ENCODE measurements at places on chromosomes 7 and 10.
A peak's percentile ranks its signal among the peaks of the same experiment; 100 is the strongest.

GRCh38 chr7:82348251-82348650 is 95.3 kb downstream of the CACNA2D1 start:
- DNase-seq = no peak

GRCh38 chr10:10804998-10805740 is 212.5 kb upstream of the CELF2 start:
- DNase-seq = no peak

GRCh38 chr10:25383686-25384085 is 208.9 kb downstream of the GPR158 start:
- DNase-seq = no peak

GRCh38 chr7:91416155-91416865 is 152.1 kb downstream of the FZD1 start:
- no peak for DNase-seq

GRCh38 chr10:130353928-130354572 is 217.9 kb downstream of the GLRX3 start:
- DNase-seq = no peak

GRCh38 chr10:44422153-44422552 is 37.3 kb upstream of the CXCL12 start:
- no peak for DNase-seq

DNA sequence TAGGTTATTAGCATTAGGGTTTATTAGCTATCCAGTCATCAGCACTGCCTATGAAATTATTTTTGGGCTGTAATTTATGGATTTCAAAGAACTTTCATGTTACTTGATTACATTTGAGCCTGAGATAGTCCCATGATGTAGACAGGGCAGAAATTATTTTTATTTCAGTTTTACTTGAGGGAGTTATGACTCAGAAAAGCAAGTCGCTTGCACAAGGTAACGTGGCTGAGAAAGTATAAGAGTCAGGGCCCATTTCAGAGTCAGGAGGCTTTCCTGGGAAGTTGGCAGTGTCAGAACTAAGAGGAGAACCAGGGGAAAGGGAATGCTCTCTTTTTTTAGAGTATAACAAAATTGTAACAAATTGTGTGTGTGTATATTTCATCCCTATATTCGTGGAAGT is 16.5 kb downstream of the GATA3 start:
- DNase-seq = no peak

DNA sequence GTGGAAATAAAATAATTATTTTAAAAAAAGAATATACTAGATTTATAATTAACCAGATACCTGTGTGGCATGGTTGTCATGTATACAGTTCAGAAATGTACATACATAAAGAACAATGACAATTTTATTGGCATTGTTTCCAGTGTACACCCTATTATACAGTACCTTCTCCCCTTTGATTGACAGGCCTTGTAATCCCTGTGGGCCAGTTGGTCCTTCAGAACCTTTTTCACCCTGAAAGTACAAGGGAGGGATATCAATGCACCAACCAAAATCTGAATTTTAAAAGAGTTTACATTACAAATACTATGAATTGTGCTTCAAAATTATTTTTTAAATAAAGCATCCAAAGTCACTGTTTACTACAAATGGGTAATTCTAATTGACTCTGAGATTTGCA is 61.2 kb downstream of the COL28A1 start:
- DNase-seq = no peak

DNA sequence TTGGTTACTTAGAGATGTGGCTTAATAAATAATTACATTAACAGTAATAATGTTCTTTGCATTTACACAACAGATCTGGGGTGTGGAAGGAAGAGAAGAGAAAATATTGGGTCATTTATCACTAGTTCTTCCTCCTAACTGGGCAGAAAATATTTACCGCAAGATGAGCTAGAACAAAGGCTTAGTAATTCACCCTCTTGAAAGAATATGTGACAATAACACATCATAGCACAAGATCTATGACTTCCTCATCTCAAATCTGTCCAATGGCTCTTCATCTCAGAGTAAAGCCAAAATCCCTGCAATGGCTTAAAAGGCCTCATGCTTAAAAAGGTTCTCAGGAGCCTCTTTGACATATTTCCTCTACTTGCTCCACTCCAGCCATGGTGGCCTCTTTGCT is 178.6 kb downstream of the ZNF438 start:
- no peak for DNase-seq

GRCh38 chr10:80700252-80700651 is 162.6 kb downstream of the SH2D4B start:
- no peak for DNase-seq

GRCh38 chr7:86130268-86130667 is 513.4 kb upstream of the GRM3 start:
- DNase-seq = no peak

DNA sequence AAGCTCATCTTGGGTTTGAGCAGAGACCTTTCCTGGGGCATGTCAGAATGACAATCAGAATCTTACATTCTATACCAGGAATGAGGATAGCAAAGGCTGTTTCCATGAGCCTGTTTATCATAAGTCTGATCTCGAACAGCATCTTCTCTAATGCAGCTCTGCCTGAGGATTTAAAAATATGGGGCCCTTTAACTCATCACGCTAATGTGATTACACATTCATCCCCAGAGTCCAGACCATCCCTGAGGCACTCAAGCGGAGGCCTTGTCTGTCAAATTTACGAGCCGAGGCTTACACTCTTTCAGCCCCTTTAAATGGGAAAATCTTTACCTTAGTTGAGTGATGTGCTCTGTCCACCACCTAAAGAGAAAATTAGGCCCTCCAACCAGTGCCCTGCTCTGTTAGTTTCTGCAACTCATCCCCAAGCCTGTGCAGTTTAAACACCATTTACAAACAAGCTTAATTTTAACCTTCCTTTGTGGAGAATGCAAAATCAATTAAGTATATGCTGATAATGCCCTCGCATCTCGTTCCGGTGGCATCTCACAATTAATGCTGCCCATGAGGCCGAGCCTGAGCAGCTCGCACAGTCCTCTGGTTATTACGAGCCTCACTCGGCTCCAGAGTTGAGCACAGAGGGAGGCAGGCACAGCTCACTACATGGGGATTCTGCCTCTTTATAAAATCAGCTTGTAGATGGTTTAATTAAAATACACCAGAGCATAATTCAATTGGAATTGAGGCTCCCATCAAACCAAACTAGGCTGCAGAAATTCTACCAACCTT is 16.0 kb downstream of the CHST15 start:
- no peak for DNase-seq

DNA sequence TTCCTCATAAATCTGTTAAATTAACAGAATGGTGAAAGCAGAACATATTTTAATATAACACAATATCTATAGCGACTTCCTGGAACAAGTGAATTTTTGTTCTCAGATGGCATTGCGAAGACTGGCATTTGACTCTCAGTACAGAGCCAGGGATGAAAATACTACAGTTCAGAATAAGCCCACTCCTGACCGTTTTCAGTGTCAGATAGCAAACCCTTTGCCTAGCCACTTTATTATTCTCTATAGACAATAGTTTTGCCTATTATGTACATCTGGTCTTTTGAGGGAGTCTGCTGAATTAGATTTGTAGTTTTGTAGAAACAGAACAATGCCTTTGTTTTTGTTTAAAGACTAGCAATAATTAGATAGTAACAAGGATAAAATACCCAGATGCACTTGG is 2.3 kb downstream of the MINPP1 start:
- no peak for DNase-seq

DNA sequence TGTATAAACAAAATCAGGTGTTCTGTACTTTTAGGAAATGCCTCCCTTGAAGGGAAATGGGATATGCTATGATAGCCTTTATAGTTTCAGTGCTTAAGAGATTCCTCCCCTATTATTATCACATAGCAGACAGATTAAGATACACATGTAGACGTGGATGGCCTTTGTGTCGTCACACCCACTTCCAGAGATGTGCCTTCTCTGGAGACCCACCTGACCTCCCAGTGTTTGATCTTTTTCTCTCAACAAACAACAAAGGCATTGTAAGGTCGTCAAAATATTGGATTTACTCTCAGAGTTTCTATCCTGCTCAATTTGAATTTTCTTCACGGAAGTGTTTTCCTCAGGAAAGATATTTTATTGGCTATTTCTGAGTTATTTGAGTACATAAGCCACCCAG is 25.7 kb upstream of the C1GALT1 start:
- DNase-seq = no peak

DNA sequence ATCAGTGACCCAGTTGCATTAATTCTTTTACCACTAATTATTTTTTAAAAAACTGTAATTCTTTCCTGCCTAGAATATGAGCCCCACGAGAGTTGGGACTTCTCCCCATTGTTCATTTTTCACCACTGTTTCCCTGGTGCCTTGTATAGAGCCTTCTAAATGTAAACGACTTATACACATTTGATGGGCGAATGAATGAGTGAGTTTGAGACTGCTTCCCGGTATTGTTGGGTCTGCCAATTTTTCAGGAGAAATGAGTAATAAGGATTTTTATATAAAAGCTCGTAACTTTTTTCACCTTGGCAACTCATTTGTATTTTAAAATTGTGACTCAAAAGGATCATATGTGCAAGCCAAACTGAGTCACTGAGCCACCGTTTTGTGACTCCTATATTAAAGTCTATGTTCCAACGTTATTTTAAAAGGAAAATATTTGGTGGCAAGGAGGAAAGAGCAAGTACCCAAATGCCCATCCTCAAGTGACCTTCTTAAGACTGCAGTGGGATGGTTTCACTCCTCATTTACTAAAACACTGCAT is 621.3 kb downstream of the KCNMA1 start:
- DNase-seq = no peak

- no peak for DNase-seq
These were observed 14.6 kb upstream of the AZGP1 start for GRCh38 chr7:99990460-99990852.

DNA sequence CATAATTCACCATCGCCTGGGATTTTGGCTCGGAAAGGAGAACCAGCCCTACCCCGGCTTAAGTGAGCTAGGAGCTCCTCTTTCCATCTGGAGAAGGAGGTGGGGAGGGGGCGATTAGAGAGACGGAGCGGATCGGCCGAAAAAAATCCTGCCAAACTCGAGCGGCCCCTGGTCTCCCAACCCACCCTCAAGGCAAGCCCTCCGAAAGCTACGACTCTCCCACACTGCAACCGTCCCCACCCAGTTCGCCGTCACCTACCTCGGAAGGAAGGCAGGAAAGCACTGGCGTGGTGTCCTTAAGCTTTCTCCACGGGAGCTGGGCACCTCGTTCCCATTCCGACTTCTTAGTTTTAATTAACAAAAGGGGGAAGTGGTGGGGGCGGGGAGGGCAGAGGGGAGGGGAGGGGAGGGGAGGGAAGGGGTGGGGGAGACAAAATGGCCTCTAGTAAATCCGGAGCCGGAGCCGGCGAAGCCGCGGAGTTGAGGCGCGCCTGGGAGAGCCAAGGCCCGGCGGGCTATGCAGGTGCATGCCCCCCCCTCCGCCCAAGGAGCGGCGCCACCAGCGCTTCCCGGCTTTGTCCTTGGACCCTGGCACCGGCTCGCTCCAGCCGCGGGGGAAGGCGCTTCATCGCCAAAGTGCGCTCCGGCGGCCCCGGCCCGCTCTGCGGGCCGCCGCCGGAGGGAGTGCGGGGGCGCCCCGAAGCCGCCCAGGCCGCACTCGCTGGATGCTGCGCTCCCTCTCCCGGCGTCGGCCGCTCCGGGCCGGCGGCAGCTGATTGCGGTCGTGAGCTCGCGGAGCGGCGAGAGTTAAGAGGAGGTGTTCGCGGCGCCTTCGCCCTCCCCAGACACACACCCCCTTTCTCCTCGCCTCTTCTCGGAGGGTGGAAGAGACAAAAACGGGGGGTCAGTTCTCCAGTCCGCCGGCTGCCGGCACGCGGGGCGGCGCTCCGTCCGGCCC is at the start of gene LRRC4:
LRRC4 (minus strand) TSS at position 784 of the 958 bp plus-strand sequence. CDS start 797 bp downstream, outside the sequence.
- peak; percentile 47 for DNase-seq

- DNase-seq = no peak
These were observed 48.2 kb upstream of the AMPH start for GRCh38 chr7:38679419-38679818.

DNA sequence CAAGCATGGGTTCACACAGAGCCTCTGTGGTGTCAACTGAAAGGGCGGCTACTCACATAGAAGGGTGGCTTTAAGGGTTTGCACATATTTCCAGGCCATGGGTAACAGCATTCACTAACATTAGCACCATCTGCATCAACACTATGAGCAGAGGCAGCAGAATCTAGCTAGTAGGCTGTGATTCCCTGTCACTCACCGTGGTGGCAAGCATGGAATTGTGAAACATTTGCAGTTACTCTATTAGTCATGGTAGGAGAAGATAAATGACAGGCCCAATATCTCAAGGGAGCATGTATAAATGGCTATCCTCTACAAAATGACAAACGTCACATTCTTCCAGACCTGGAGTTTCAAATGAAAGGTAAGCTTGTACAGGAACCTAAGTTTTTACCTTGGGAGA is 32.2 kb upstream of the CUBN start:
- no peak for DNase-seq

DNA sequence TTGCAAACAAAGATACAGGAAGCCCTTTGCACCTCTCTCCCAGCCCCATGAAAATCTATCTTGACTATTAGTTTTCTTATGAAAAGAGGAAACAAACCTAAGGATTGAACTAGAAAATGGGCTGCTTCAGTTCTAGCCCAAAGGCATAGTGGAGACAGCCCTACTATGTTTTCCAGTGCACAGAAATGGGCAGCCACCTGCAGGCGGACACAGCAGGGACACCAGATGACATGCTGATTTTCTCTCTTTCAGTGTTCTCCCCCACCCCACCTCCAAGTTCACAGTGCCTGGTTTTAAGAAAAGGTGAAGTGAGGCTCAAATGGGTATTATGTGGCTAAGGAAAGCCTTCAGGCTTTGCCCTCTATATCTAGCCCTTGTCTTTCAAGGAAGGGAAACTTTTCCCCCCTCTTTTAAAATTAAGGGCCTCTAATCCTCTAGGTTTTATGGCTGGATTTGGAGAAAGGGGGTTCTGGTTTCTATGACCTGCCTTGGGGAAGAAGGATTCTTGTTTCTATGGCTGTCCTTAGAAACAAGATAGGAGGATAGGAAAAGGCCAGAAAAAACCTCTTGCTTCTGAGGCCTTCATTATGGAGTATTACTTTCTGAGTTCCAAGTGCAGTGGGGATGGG is 23.5 kb upstream of the DDX50 start:
- DNase-seq = no peak

DNA sequence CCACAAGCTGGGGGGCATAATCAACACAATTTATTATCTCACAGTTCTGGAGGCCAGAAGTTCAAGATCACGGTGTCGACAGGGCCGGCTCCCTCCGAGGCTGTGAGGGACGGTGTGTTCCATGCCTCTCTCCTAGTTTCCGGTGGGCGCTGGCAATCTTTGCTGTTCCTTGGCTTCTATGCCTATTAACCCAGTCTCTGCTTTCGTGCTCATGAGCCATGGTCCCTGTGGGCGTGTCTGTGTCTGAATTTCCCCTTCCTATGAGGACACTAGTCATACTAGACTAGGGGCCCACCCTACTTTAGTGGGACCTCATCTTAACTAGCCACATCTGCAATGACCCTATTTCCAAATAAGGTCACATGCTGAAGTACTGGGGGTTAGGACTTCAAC is 29.4 kb downstream of the HIPK2 start:
- DNase-seq = no peak

All from hindlimb muscle (tissue), 1 donor.